ENCODE measurements at places on chromosomes 2 and 18.

DNA sequence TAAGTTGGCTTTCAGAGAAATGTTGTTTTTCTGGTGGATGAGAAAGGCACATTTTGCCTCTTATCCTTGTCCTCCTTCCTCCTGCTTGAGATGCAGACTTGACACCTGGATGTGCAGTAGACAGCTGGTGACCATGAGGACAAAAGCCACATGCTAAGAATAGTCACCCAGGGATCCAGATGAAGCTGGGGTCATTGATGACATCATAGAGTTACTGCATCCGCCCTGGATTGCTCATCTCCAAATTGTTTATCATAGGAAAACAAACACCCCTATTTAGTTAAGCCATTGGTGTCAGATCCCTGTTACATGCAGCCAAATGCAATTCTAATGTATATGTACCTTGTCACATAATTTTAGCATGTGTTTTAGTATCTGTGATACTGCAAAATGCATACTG lies 16.3 kb upstream of the SLC1A4 start:
- DNase-seq = no peak

DNA sequence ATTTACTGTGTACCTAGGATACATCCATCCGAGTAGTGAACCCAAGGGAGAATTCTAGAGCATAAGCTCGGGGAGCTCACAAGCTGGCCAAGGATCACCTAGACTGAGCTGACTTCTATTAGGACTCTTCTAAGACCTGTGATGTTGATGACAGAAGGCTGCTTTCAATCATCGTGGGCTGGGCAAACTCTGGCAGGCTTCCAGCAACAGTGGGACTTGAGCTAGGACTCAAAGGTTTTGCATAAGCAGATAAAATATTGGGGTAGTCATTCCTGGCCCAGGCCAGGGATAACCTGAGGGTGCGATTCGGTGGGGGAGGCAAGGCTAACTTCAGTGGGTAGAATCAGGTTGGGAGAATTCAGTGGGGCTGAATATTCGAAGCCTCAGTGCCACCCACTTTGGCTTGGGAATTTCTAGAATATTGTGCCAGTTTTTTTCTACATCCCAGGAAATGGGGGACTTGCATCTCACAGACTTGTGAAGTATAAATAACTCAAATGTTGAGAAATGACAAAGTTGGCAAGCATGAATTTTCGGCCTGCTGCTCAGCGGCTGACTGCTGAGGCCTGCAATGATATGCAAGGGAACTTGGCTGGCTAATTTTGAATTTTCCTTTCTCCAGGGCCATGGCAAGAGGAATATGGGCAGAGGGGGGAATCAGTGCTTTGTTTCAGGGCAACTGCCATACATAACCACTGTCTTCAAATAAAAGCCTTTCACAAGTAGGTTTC lies 274.3 kb downstream of the PRKCE start:
- no peak for DNase-seq

DNA sequence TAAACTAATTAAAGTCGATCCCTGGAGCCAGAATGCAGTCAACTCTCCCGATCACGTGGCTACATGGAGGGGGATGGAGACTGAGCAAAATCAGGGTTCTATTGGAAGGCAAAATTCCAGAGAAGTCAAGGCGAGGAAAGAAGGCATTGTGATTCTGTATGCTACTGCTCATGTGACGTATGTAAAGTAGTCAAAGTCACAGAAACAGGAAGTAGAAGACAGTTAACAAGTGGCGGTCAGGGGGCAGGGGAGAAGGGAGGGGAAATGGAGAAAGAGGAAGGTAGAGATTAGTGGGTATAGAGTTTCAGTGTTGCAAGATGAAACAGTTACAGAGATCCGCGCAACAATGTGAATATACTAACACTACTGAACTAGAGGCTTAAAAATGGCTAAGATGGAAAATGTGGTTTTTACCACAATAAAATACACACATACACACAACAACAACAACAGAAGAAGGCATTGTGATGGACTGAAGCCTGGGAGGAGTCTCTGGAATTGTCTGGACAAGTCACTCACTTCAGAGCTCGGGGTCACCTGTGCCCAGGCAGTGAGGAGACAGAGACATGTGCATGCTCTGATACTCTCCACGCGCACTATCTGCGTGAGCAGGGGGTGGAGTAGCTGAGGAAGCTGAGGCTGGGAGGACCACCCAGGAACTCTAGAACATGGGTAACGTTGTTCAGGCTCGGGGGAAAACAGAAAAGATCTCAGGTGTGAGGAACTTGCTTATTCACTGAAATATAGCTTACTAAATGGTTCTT lies 89.9 kb upstream of the CDCA7 start:
- no peak for DNase-seq

GRCh38 chr2:199019898-199020507 lies 437.7 kb downstream of the SATB2 start:
- no peak for DNase-seq

- DNase-seq = no peak
Measured at GRCh38 chr18:10877987-10878386, 271.4 kb downstream of the PIEZO2 start.

DNA sequence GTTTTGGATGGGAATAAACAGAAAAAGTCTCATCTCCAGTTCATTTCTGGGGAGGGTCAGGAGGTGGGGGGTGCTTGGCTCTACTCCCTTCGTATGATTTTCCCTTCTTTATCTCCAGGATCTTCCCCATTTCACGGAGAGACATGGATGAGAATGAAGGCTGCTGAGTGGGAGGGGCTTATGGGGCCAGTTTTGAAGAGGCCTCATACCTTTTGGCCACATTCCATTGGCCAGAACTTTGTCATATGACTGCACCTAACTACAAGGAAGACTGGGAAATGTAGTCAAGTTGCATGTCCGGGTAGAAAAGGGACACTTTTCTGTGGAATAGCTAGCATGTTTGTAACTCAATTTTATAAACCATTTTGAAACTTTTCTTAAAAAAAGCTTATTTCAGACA lies 117.6 kb downstream of the NEDD4L start:
- DNase-seq = no peak

DNA sequence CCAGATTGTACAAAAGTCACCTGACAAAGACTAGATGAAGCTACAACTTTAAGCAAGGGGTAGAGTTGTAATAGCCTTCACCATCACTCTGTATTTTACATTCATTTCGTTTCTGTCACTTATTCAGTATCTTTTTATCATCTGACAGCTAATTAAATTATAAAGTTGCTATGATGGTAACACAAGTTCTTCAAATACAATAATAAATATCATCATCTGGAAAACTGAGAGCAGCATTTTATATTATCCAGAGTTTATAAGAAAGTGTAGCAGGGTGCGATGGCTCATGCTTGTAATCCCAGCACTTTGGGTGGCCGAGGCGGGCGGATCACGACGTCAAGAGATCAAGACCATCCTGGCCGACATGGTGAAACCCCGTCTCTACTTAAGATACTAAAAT lies 21.1 kb downstream of the DYNC2LI1 start:
- DNase-seq = no peak

- DNase-seq = no peak
Measured at GRCh38 chr2:172762574-172762973, 26.9 kb downstream of the RAPGEF4 start.

DNA sequence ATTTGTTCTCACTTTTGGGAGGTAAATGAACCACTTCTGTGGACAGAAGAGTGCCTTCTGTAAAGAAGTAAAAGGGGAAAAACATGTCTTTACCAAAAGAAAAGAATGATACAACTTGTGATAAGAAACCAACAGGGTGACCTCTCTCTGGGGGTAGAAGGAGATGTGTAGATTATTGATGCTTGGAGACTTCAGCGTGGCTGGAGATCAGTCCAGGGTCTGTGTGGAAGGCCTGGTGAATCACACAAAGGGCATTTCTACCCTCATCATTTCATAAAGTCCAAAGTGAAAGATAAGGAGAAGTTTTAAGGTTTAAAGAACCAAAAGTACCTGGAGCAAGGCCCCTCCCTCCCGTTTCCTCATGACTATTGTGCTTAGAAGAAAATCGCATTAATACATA lies 142.5 kb downstream of the NCK2 start:
- DNase-seq = no peak

- no peak for DNase-seq
Measured at GRCh38 chr2:180599804-180600203, 380.6 kb upstream of the UBE2E3 start.

DNA sequence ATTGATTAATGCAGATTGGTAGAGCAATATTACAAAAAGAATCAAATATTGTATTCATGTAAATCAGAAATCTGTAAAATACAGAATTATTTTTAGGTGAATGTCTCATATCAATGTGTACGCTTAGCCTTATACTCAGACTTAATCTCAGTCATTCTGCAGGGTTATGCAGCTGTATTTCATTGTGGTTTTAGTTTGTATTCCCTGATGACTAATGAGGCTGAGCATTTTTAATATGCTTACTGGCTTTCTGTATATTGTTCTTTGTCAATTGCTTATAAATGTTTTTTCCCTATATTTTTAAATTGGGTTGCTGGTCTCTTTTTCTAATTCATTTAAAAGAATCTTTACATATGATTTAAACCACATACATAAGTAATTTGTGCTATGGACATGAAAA lies 50.1 kb downstream of the CDH19 start:
- DNase-seq = no peak

- DNase-seq = no peak
Measured at GRCh38 chr18:27778925-27779324, 398.0 kb downstream of the CDH2 start.

- DNase-seq = no peak
Measured at GRCh38 chr2:203532957-203533658, 2.0 kb downstream of the RAPH1 start.

DNA sequence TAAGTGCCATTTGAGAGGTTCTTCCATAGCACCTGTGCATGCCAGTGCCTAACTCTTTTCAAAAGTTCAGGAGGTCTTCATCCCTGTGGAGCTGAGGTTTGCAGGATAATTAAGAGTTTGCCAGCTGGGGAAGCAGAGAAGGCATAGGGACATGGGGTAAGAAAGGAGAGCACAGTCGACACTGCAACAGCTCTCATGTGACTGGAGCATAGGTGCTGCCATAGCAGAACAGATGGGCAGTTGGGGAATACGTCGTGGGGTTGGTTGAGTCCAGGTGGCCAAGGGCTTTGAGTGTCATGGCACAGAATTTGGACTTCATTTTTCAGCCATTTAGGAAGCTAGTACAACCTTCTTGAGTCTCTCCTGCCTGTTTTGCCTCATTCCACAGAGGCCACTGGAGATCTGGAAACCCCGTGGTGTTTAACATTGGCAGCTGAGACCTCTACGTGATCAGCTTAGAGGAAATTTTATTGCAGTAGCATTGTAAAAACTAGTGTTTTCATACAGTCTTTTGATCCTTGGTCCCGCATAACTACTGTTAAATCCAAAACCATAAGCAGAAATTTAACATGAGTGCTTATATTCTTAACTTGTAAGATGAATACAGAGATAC lies 65.1 kb downstream of the CRIM1 start:
- DNase-seq = no peak

DNA sequence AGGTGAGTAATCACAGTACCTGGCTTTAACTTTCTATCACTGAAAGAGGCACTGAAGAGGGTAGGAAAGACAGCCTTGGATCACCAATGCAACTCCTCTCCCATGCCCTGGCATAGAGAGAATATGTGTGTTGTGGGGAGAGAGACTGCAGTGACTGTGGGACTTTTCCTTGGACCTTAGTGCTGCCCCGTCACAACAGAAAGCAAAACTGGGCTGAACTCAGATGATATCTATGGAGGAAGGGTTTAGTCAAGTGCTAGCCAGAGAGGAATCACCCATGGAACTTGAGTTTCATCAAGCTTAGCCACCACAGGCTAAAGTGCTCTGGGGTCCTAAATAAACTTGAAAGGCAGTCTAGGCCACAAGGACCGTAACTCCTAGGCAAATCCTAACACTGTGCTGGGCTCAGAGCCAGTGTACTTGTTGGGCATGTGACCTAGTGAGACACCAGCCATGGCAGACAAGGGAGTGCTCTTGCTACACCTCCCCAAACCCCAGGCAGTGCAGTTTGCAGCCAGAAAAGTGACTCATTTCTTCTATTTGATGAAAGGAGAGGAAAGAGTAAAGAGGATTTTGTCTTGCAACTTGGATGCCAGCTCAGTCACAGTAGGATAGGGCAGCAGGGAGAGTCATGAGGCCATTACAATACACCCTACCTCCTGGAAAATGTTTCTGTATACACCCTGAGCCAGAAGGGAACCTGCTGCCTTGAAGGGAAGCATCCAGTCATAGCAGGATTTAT lies 105.8 kb upstream of the SPOPL start:
- no peak for DNase-seq

DNA sequence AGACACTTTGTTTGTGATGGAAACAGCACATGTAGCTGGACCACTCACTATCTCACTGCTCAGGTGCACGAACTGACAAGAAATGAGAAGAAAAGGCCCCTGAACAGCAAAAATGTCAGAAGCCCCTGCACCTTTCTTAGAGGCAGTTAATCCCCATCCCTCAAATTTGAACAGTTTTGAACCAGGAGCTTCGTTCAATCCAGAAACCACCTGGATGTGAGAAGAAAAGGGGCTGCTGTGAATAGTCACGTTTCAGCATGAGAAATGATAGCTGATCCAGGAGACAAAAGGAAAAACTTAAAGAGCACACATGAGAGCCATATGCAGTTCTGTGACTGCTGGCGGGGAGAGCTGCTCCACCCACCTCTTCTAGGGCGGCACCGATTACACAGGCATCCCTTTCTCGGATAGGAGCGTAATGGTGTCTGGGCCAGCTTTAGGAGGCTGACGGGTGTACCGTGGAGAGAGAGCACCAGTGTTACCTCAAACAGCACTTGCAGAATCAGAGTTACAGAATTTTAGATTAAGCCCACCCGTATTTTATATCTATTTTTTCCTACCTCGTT lies 117.0 kb upstream of the EML6 start:
- no peak for DNase-seq

- no peak for DNase-seq
Measured at GRCh38 chr2:145303536-145303935, 783.6 kb upstream of the ZEB2 start.

- no peak for DNase-seq
Measured at GRCh38 chr18:61085761-61086160, 247.5 kb upstream of the CDH20 start.

GRCh38 chr18:79195716-79196683 lies 126.8 kb downstream of the ATP9B start:
- no peak for DNase-seq

DNA sequence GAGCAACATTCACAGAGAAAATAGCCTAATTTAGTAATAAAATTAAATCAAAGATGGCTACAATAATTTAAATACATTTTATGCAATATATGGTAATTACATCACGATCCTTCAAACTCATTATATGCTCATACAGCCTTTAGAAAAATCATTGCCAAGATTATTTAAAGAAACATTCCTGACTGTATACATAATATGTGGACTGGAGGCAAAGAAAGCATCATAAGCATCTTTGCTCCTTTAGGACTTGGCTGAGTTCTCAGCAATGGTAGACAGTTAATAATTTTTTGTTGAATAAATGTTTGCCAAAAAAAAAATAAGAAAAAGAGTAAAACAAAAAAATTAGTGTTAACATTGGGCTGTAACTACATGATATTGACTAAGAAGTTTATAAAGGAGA lies 26.9 kb downstream of the NCKAP5 start:
- DNase-seq = no peak

DNA sequence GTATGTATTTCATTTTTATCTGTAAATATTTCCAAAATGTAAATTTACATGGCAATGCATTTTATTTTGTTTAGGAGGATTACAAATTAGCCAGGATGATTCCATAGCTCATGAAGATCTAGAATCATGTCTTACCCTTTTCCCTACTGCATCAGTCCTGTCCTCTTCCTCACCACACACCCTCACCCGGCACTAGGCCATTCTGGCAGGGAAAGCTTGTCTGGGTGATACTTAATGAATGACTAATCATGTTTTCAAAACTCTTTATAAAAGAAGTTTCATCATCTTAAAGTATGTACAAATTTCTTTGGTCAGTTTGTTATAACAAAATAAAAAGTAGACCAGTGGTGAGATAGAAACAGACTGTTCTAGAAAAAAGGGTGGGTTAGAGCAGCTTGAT lies 283.3 kb upstream of the VWC2L start:
- DNase-seq = no peak

- DNase-seq = no peak
Measured at GRCh38 chr2:107775211-107775610, 51.5 kb upstream of the RGPD4 start.
